ENCODE measurements at places on chromosomes 11 and 22.

DNA sequence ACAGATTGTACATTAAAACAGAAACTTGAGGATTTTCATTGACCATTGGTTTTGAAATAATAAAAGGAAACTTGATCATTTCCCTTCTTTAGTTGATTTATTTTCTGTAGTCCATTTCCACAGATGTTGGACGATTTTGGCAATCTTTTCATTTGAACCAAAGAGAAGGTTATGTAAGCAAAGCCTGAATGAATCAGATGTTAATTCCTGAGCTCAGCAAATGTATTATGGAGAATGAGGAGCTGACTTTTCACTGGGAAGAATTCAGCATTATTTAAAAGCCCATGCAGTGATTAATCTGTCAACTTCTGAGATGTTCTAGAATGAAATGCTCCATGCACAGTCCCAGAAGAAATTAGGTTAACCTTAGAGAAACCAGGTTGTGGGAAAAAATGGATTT, 29.0 kb downstream of the ELMOD1 start:
- DNase-seq, result no peak

GRCh38 chr11:7901319-7901854, 29.7 kb downstream of the OR10A6 start:
- DNase-seq, result no peak

- no peak for DNase-seq
Observed at GRCh38 chr22:46823654-46824053, 61.2 kb downstream of the TBC1D22A start.

DNA sequence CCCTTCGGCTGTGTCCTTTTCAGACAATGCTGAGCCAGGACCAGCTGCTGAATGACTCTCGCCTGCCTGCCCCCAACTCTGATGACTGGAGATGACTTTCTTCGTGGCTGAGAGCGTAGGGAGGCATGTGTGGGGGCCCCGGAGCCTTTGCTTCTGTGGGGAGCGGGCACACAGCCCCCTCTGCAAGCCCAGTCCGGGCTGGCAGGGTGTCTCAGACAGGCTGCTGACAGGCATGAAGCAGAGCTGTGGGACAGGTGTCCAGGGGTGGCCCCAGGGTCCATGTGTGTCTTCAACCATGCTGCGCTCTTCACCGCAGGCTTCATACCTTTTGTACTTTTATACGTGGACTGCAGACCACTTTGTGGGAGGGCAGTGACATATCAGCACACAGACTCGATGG, 16.6 kb downstream of the CYB5R2 start:
- DNase-seq, result no peak

- DNase-seq, result no peak
Observed at GRCh38 chr11:104332110-104332509, 168.2 kb upstream of the PDGFD start.

DNA sequence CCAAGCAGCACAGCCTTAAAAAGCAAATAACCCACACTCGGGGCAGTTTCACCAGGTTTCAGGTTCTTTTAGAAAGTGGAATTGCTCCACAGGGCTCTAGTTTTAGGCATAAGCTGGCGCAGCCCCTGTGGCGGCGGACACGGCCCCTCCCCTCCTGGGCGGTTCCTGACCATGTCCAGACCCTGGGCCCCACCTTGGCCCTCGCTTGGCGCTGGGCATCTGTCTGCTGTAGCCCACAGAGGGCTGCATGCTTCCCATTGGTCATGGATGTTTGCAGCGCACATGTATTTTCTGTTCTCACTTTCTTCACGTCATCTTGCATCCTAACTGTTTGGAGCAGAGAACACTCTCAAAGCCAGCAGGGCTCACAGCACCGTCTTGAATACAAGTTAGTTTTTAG, 244.3 kb downstream of the BRD1 start:
- no peak for DNase-seq

- DNase-seq, result no peak
Observed at GRCh38 chr11:110908401-110909105, 196.3 kb upstream of the ARHGAP20 start.

- DNase-seq, result no peak
Observed at GRCh38 chr22:49491726-49492125, 335.9 kb downstream of the BRD1 start.

DNA sequence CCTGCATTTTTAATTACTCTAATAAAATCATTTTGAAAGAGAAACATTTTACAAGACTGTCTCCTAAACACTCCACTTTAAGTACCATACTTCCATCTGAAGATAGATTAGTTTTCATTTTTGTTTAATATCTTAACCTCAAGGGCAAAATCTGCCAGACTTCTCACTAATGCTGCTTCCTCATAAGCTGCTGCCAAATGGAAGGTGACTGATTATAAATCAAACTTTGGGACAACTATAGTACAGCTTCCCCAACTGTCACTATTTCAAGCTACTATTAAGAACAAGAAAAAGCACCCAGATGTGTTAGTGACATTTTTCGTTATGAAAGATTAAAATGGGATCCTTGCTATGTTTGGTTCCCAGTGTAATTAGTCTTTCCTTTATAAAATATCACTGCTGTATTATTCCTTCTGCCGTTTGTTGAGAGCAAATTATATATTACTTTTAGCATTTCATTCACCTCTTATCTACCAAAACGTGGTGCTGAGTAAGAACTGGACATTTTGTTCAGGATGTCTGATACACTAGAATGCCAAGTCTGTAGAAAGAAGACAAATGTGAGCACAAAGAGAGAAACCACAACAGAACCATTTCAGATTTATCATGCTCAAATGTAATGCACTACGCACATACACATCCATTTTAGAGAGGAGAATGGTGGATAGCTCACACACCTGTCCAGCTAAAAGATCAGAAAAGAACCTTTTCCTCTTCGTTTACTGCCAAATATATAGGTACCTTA, 312.2 kb upstream of the C11orf87 start:
- no peak for DNase-seq

DNA sequence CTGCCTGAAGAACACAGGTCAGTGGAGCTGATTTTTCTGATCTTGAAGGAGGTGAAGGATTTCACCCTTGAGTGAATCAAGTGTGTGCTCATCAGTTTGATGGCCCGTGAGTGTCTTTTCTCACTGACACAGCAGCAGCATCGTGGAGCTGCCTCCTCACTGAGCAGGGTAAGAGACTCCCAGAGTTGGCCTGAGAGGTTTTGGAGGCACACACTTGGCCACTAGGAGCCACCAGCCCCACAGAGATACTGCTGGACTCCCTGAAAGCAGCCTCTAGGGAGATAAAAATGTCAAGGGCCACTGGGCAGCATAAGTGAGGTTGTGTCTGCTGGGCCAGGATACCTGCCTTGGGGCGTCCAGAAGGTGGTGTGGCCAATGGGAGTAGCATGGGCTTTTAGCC, 245.4 kb downstream of the GRIK4 start:
- no peak for DNase-seq

- no peak for DNase-seq
Observed at GRCh38 chr11:31127290-31127689, 242.2 kb downstream of the DCDC1 start.
